Naive thymus-derived CD8-positive, alpha-beta T cell (primary cell): ENCODE measurements at places on chromosomes 7 and 10. TPM values are rescaled to one million over a fixed set of nuclear protein-coding genes. Genes with fewer than 3 reads are reported as not detected.

DNA sequence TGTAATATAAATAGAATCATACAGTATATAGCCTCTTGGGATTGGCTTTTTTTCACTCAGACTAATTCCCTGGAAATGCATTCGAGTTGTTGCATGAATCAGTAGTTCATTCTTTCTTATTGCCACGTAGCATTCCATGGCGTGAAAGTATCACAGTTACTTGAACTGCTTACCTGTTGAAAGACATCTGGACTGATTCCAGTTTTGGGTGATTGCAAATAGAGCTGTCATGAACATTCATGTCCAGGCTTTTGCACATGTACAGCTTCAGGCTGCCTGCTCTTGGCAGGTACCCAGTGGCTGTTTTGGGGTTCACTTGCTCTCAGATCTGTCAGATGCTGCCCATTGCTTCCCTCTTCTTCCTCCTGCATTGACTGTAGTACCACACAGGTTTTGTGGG, 54.9 kb downstream of the LRGUK start:
- DNase-seq = no peak

GRCh38 chr7:107322015-107322414, 147.8 kb upstream of the GPR22 start:
- no peak for DNase-seq

GRCh38 chr10:35182631-35183510, 56.2 kb downstream of the CREM start:
- DNase-seq = no peak

- DNase-seq = no peak
Measured at GRCh38 chr7:71237945-71238344, 106.0 kb downstream of the GALNT17 start.

DNA sequence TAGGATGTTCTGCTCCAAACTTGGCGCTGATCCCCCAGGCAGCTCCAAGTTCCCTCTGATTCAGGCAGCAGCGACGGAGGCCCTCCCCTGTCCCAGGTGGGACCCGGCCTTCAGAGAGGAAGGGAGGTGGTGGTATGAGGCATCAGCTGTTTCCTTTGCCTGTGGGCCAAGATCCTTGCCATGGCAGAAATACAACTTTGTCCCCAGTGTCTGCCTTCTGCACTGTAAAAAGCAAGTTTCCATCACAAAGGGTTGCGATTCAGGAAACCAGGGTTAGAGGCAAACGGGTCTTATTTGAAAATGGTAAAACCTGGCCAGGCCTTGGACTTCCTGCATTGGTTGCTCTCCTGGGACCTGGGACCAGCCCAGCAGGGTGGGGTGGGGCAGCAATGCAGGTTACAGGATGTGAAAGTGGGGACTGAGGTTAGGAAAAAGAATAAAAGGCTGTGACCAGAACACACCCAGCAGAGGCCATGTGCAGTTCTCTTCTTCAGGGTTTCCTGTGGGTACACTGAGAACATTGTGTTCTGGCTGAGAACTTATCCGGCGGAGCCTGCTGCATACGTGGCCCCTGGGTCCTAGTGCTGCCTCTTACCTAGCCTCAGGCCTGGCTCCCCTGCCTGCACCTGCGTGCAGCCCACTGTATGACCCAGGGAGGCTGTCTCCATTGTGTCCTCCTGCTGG, 25.1 kb upstream of the DDIT4 start:
- peak; percentile 78 for DNase-seq

GRCh38 chr10:110458266-110458920, 39.3 kb upstream of the DUSP5 start:
- DNase-seq = no peak

DNA sequence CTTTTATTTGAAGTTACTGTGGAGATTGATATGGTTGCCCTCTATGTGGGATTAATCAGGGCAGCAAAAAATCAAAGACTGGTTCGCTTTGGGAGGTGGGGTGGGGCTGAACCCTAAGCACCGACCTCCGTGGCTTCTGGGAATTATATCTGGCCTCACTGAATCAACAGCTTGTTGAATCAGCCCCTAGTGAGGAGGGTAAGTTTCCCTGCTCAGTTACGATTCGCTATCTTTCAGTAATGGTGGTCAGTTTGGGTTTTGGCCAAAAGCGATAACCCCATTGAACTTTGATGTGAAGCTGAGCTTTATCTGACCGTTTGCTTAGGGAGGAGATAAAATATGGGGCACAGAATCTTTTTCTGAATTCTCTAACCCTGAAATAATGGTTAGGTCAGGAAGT, 16.6 kb upstream of the ARPC1A start:
- DNase-seq = no peak

- DNase-seq = no peak
Measured at GRCh38 chr7:16420329-16420648, 1.0 kb downstream of the CRPPA start.

- no peak for DNase-seq
Measured at GRCh38 chr7:117155694-117156093, 167.2 kb downstream of the WNT2 start.

GRCh38 chr10:96712662-96713271, 7.5 kb downstream of the PIK3AP1 start:
- DNase-seq = no peak

DNA sequence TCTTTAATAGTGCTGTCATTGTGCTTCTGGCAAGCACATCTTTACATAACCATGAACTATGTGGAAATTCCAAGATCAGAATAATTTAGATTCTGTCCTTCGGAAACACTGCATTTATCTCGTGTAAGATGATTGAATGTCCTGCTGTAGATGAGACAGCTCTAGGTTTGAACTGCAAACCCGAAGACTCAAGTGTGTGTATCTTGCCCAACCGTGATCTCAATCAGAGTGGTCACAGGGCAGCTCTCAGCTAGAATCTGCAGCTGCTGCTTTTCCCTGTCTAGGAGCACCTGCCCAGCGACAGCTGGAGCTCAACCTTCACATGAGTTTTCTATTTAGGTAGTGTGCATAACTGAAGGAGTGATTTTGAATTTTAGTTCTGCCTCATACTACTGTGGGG, 17.5 kb upstream of the KIF20B start:
- DNase-seq = no peak

- DNase-seq = no peak
Measured at GRCh38 chr7:92569137-92569536, 21.1 kb downstream of the FAM133B start.

- no peak for DNase-seq
Measured at GRCh38 chr10:124989526-124989925, 47.6 kb downstream of the ZRANB1 start.

GRCh38 chr10:102269017-102269416, 23.7 kb downstream of the GBF1 start:
- DNase-seq = no peak

GRCh38 chr10:79382491-79382941, 35.2 kb downstream of the PPIF start:
- no peak for DNase-seq

DNA sequence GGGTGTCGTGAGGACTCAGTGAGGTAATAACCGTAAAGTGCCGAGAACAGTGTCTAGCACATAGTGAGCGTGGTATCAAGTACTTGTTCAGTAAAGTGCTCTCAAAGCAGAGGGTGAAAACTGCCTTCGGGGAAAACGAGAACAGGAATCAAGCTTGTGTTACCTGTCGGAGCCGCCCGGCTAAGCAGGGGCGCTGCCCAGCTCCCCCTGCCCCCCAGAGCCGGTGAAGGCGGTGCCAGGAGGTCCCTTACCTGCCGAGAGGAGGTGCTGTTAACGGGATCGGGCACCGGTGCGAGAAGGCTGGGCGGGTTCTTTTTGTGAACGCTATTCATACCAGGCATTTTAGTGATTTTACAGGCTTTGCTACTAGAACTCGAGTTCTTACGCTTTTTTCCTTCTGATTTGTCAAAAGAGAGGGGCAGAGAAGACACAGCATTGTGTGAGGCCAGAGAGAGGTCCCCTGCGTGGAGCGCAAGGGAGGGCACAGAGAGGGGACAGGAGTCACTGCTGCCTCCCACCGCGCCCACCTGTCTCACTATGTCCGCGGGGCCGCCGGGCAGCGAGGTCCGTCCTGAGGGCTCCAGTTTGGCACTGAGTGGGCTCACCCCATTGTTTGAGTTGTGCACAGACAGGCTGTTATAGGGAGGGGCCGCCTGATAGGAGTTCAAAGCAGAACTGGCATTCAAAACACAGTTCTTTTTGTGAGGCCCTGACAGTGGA, 32.5 kb upstream of the EFCAB10 start:
- DNase-seq = no peak

DNA sequence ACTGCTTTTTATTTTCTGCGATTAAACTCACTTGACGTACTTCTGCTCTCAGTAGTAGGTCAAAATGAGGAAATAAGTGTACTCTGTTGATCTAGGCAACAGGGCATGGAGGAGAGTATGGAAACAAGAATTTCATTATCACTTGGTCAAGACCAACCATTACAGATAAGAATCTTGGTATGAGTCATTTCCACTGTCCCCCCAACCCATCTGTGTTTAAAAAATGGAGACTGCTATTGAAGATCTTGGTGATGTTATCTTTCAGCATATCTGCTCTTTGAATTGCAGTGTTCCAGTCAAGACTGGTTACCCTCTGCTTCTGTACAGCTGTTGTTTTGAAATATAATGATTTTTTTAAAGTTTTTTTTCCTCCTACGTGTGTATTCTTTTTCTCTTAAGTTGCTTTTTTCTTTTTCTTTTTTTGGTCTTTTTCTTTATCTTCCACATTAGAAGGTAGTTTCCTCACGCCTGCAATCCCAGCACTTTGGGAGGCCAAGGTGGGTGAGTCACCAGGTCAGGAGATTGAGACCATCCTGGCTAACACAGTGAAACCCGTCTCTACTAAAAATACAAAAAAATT, 11.7 kb downstream of the STAM start:
- DNase-seq = no peak

- no peak for DNase-seq
Measured at GRCh38 chr10:132390170-132390920, 6.7 kb upstream of the PWWP2B start.

DNA sequence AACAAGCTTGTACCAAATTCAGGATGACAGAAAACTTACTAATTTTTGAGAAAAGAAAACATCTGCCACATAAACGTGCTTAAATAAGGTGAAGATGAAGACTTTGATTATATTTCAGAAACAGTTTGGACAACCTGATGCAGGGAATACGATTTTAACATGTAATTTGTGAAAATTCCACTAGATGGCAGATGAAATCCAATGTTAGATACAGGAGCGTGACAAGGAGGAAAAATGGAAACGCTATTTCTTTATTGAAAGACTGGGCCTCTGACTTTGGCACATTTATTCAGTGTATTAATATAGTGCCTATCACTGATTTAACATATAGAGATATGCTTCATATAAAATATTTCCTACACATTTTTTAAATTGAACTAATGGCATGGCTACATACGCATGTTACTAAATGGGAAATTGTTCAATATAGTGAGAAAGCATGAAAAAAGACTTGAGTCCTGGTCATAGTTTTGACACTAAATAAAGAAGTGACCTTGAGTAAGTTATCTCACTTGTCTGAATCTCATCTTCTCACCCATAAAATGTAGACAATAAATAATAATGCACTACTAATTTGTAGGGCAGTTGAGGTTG, 60.7 kb downstream of the CD36 start:
- no peak for DNase-seq

- DNase-seq = no peak
Measured at GRCh38 chr7:128108129-128108528, 76.9 kb upstream of the LRRC4 start.

- no peak for DNase-seq
Measured at GRCh38 chr10:131193923-131194322, 117.6 kb downstream of the TCERG1L start.

GRCh38 chr7:47666164-47666862, 84.4 kb upstream of the TNS3 start:
- no peak for DNase-seq

DNA sequence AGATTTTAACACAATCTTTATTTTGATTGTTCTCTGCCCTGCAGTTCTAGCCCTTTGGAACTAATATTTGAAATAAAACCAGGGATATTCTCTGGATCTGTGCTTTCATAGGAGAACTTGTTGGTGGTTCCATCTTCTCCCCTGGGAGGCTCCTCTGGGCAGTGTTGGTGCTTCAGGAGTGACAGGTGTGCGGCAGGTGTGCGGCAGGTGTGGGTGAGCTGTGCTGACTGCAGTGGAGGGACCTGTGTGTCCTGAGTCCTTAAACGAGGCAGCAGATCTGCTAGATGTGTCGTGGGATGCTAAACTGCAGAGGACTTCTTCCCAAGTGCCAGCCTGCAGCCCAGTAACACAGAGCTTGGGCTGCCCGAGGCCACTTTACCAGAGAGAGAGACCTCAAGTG, 98.4 kb downstream of the LYZL1 start:
- DNase-seq = no peak

DNA sequence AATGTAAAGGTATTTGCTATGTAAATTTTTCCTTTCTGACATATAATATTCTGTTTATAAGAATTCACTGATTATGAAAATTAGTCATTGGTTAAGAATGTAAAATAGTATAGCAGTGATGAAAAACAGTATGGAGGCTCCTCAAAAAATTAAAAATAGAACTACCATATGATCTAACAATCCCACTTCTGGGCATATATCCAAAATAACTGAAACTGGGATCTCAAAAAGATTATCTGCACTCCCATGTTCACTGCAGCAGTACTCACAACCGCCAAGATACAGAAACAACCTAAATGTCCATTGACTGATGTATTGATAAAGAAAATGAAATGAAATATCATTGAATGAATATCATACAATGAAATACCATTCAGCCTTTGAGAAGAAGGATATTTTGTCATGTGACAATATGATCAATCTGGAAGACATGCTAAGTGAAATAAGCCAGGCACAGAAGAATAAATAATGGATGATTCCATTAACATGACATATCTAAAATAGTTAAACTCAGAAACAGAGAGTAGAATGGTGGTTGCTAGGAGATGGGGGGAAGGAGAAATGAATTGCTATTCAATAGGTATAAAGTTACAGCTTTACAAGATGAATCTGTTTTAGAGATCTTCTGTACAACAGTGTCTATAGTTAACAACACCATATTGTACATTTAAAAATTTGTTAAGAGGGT, 14.0 kb downstream of the C10orf88 start:
- no peak for DNase-seq

- no peak for DNase-seq
Measured at GRCh38 chr10:88172159-88172558, 308.7 kb downstream of the PTEN start.

DNA sequence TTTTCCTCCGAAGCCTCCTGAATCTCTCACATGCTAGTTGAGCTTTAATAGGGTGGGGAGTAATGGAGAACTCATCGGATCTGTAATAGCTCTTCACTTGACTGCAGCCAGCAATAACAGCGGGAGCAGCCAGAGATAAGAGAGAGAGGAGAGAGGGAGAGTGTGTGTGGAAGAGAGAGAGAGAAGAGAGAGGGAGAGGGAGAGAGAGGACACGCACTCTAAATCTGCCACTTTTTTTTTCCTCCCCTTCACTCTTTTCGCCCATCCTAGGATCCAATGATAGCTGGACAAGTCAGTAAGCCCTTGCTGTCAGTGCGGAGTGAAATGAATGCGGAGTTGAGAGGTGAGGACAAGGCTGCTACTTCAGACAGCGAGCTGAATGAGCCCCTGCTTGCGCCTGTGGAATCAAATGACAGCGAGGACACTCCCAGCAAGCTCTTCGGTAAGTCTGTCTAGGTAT, 107.9 kb downstream of the POU6F2 start:
- no peak for DNase-seq

- DNase-seq = no peak
Measured at GRCh38 chr10:96829029-96829773, 2.9 kb upstream of the LCOR start.

Gene TRIL
- polyA plus RNA-seq = not detected

Gene GNGT1
- polyA plus RNA-seq = not detected

Gene FAM25A
- polyA plus RNA-seq = not detected

Gene FRMPD2
- polyA plus RNA-seq = not detected

Gene CRPPA
- polyA plus RNA-seq = 0.69 TPM

Gene GALNT17
- not detected for polyA plus RNA-seq

Gene FAM13C
- polyA plus RNA-seq = not detected

Gene INSYN2A
- not detected for polyA plus RNA-seq

Gene HECW1
- not detected for polyA plus RNA-seq
